Putamen (tissue), 1 donor: ENCODE measurements at places on chromosomes 3 and 15.

- no peak for DNase-seq
These were observed 103.0 kb downstream of the MYLK start for GRCh38 chr3:123781138-123781537.

GRCh38 chr15:63528138-63528659, 23.8 kb downstream of the USP3 start:
- DNase-seq, result no peak

DNA sequence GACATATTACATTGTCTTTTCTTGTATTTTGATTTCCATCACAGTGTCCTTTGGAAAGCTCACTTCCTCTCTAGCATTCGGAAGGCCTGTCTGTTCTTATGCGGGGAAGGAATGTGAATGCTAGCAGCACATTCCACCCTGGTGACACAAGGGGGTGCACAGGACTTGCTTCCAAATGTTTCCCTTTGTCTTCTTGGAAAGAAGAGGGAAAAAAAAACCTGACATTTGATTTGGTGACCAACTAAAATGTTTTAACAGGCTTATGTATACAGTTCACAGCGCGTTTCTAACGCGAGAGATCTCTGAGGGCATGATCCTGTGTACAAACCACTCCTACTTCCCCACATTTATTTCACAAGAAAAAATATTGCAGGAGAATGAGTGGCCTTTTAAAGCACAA, 107.6 kb upstream of the FXR1 start:
- DNase-seq, result peak; percentile 55

GRCh38 chr3:191958980-191959671, 498.2 kb downstream of the PYDC2 start:
- no peak for DNase-seq

DNA sequence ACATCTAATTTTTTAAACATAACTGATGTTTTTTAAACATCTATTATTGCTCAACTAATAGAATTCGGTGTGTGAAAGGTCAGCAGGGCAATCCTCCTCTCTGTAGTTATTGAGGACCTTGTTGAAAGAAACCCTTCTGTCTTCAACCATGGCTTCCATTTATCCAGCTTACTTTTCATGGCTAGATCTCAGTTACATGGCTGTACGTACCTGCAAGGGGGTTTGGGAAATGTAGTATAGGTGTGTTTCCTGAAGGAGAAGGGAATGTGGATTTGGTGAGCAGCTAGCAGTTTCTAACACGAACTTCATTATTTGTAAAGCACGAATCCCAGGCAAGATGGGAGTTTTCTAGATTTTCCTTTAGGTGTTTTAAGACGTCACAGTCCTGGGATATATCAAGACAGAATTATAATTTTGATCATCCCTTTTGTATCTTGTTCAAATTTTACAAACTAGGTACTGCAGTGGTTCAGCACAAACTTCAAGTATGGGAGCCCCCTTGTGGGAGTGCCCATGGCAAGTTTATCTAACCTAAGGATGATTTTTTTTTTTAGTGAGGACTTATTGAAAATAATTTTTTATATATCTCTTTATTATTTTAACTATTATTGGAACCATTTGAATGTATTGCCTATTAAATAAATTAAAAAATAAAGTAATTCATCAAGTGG, 41.6 kb downstream of the FBXL2 start:
- no peak for DNase-seq

DNA sequence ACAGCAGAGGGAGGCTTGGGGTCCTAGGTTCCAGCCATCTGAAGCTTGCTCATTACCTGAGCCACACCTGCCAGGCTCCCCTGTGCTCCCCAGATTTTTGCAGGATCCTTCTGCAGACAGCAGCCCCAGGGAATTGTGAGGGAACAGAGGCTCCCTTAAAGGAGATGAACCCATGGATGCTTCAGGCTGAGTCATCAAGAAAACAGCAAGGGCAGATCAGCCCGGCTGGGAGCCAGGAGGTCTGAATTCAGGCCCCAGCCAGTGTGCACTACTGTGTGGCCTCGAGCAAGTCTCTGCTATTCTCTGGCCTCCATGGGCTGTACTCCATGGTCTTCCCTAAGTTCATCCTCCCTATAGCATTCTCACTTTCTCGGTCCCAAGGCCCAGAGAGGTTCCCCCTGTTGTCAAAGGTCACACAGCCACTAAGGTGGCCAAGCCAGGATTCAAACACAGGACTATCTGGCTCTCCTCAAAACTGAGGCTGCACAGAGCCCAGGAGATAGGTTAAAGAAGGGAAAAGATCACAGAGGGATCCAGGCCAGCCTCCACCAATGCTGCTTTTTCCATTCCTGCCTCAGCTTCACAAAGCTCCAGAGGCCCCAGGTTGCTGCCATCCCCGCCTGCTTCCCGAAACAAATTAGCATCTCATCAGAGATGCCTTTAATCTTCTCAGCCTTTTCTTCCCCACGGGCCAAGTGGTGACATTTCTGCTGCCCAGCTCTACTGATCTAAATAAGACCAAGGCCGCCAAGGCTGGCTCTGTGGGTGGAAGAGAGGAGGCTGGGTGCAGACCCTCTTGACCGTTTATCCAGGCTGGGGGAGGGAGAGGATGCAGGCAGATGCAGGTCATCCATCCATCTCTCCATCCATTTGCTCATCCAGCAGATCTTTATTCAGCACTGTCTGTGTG, 21.2 kb upstream of the GRIP2 start:
- DNase-seq, result no peak

- DNase-seq, result no peak
These were observed 2.4 kb downstream of the GATA2 start for GRCh38 chr3:128490650-128490914.

GRCh38 chr15:60444289-60444912, 34.5 kb downstream of the ICE2 start:
- no peak for DNase-seq

- no peak for DNase-seq
These were observed 23.8 kb upstream of the TRAK1 start for GRCh38 chr3:42067326-42067725.

DNA sequence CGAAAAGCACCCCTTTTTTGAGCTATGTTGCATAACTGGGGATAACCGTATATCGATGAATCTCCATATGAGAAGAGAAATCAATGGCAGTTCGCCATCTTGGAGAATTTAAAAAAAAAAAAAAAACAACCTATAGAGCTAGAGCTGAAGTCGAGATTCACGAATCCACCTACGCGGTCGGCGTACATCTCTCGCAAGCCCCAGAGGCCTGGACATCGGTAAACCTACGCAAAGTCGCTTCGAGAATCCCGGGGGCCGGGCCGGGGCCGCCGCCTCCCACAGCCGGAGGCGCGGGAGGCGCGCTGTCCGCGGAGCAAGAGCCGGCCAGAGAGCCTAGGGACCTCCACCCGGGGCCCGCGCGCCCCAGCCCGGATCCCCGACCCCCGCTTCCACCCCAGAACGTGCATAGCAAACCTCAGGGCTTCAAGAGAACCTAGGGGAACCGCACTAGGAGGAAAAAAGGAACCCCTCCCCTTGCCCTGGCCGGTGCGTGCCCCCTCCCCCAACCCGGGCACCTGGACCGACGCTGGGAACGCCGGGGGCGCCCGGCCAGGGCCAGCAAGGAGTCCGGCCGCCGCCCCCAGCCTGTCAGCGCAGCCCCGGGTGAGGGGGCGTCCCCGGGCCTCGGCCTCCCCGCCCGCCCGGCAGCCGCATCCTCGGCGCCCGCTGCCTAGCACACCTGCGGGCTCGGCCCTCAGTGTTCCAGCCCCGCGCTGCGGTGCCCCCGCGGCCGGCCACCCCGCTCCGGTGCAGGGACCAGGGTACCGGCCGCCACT, 567 bp downstream of the PFN2 start:
- peak; percentile 69 for DNase-seq

DNA sequence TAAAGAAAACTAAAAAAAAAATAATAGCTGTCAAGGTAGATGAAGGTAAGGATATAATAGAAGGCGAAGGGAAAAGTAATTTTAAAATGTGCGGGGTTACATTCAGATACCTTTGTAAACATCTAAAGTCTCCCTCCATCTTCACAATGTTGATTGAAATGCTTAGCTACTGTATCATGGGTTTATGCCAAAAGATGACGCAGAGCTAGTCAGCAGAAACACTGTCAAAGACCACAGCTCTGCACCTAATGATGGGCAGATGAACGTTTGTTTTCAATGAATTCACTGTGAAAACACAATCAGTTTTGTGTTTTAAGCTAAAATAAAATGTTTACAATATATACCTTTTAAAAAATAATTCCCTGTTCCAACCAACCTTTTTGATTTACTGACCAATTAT, 61.2 kb downstream of the RFTN1 start:
- DNase-seq, result no peak

GRCh38 chr3:165854696-165855095, 17.5 kb upstream of the BCHE start:
- no peak for DNase-seq

- no peak for DNase-seq
These were observed 31.4 kb upstream of the LRIG1 start for GRCh38 chr3:66532160-66532587.

GRCh38 chr15:51253366-51253765, 85.0 kb downstream of the CYP19A1 start:
- DNase-seq, result no peak

DNA sequence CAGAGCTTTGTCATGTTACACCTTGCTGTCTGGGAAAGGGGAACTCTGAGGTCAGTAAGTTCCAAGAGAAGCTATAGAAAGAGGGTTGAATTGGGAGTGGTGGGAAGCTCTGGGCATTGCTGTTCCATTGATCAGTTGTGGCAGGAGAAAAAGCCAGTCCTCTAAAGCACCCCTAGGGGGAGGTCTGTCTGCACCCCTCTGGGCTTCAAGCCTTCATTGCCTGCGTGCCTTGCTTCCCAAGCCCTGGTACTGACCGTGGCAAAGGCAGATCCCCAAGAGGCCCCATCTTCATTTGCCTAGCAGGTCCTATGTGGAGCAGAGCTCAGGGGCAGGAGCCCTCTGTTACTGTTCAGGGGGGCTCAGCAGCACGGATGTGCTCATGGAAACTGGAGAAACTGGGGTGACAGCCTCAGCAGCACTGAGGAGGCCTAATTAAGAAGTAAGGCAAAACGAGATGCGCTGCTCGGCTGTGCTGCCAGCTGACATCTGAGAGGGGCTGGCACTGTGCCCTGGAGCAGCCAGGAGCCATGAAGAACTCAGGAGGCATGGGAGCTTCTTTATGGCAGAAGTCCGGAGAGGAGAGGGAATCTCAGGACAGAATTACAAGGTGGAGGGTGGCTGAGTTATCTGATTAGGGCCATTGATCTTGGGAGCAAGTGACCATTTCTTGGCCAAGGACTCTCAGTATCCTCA, 270.9 kb downstream of the RPLP1 start:
- DNase-seq, result no peak

DNA sequence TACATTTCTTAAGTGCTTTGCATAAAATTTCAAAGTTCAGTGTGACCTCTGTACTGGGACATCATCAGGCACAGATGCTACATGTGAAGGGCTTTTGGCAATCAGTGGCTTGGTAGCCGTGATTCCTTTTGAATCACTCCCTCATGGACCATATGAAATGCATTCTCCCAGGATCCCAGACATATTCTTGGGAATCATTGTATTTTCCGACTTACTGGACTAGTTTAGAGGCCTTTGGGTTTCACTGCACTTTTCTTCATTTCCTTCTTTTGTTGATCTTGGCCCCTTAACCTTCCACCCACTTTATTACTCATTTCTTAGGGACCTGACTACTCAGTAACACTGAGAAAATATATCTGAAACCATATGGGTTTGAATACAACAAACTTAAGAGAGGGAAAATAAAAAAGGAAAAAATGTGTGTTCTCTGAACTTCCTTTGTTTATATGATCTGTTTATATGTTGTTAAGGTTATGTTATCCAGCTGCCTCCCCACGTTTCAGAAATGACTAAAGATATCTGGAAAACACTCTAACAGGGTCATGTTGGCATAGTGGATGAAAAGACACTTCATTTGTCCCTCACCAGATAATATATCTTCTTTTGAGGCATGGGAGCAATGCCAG, 35.1 kb downstream of the HMG20A start:
- DNase-seq, result no peak

DNA sequence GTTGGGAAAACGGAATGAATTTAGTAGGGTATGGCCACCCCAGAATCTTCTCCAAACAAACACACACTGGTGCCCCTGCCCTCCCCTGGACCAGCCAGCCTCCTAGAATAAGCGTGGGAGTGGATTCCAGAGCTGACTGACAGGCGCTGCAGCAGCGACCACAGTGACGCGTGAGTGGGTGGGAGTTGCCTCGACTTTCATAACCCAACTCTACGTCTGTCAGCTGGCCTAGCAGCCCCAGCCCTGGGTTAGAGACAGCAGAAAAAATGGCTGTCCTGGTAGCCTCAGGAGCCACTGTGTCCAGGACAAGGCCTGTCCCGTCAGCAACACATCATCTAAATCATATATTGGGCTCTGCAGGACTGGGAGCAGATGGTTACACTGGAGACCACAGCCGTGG, 10.0 kb downstream of the PLA2G4B start:
- no peak for DNase-seq

DNA sequence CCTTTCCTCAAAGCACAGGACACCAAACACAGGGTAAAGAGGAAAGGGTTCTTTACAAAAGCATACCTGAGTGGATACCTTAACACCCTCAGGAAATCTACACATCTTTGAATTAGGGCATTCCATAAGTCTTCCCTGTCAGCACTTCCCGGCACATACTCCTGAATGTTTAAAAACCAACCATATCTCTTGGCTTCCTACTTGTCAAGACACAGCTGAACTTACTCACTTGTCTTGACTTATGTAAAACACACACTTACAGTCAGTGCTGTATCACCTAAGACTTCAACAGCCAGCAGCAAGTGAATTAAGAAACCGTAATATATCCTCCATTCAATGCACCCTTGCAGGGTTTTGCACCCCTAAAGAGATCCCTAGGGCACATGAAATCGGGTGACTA, 17.5 kb downstream of the IL1RAP start:
- no peak for DNase-seq

DNA sequence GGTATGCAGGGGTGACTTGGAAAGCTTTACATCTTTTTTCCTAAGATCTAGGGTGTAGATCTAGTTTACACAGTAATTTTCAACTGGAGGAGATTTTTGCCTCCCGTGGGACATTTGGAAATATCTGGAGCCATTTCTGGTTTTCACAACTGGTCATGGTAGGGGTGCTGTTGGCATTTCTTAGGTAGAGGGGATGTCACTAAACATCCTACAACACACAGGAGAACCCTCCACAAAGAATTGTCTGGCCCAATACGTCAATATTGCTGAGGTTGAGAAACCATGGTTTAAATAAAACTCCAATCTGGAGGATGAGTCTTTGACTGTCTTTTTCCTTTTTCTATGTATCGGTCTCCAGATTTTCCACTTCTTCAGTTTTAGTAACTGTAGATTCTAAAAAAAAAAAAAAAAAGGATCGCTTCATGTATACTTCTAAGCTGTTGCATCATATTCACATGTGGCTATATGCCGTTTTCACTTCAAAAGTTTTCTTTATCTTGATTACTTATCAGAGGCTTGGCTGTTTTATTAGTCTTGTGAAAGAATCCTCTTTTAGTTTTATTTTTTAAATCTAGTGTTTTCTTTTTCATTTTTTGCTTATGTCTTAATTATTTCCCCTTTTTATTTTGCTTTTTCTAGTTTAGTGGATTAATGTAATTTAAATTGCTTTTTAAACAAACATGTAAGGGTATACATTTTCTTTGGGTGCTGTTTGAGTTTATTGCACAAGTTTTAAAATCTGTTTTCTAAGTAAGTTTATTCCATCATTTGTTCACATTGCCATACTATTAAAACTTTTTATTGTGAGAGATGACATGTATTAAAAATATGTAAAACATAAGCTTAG, 21.2 kb downstream of the UBE2Q2 start:
- DNase-seq, result no peak
